GM06990 (cell line): ENCODE measurements at places on chromosomes 2 and 18.

- DNase-seq = no peak
Measured at GRCh38 chr2:120077896-120078295, 65.0 kb downstream of the EPB41L5 start.

- no peak for DNase-seq
Measured at GRCh38 chr2:52852006-52852405, 915.6 kb upstream of the CHAC2 start.

- DNase-seq = no peak
Measured at GRCh38 chr2:228387776-228388175, 206.3 kb upstream of the SPHKAP start.

GRCh38 chr2:140157816-140158215 is 1377.6 kb upstream of the NXPH2 start:
- no peak for DNase-seq

GRCh38 chr18:3885209-3885792 is 435.3 kb downstream of the TGIF1 start:
- DNase-seq = no peak

DNA sequence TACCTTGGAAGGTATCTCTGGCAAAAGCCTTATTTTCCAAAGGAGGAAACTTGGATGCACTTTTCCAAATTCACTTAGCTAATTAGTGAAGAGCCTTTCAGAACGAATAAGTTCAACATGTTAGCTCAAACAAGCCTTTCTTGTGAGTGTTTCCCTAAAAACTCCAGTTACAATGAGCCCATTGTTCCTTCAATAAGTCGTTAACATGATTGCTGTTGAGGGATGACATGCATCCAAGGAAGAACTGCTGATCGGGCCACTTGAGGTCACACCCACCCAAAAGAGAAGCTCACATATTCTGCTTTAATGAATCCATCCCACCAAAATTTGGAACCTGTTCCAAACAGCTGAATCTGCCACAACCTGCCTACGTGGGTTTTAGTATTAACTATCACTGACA is 48.1 kb upstream of the SLC35G4 start:
- DNase-seq = no peak

- no peak for DNase-seq
Measured at GRCh38 chr18:29779096-29779495, 1263.4 kb downstream of the DSC3 start.

GRCh38 chr2:59803586-59803985 is 749.9 kb downstream of the BCL11A start:
- DNase-seq = no peak

DNA sequence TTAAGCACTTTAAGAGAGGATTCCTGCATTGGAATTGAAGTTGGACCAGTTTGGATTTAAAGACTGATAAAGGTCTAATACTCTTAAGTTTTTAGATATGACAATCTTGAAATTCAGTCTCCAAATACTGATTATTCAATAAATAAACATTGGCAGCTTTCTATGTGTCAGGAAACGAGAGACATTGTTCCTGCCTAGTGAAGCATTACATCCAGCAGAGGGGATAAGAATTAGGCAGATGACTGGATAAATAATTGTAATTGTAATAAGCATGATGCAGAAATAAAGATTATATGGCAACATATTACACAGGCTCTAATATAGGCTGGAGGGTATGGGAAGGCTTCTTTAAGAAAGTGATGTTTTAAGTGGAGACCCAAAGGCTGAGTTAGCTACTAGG is 226.5 kb upstream of the MMADHC start:
- no peak for DNase-seq

DNA sequence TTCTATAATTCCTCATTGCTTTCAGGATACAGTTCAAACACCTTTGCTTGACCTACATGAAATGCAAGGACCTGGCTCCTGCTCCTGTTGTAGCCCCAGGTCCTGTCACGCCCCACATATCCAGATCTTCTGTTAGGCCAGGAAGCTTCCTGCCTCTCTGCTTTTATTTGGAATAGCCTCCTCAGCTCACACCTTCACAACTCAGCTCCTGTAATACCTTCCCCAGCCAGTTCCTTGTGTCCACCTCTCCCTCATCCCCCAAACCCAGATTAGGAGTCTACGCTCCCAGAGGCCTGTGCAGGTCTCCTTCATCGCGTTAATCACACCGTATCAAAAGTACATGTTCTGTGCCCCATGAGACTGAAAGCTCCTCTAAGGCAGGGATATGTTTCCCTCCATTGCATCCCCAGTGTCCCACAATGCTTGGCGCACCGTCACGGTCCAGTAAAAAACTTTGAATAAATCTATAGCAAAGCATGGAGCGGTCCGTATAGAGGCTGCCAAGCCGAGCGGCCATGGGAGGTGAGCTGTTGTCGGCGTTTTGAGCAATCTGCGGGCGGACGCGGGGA is 371 bp downstream of the MDH1B start:
- no peak for DNase-seq

- DNase-seq = no peak
Measured at GRCh38 chr2:60621688-60622429, 68.4 kb upstream of the BCL11A start.

- no peak for DNase-seq
Measured at GRCh38 chr2:36408198-36408703, 52.7 kb downstream of the CRIM1 start.

DNA sequence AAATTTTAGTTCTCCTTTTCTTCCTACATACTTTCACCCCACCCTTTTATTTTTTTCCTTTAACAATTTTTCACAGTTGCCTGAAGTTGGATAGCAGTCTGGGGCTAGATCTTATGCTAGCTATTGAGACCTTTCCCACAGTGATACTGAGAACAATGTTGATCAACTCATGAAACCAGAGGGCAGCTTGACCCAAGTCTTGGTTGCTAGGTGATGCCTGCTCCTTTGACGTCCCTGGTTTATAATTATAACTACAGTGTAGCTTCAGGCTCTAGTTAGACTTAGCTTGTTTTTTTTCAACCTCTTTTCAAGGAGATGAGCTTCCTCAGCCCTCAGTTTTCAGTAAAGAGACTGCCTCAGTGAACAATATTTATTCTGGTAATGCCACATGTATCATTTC is 648.5 kb downstream of the IRS1 start:
- DNase-seq = no peak

GRCh38 chr2:205673312-205673711 is 9.0 kb upstream of the NRP2 start:
- DNase-seq = no peak

DNA sequence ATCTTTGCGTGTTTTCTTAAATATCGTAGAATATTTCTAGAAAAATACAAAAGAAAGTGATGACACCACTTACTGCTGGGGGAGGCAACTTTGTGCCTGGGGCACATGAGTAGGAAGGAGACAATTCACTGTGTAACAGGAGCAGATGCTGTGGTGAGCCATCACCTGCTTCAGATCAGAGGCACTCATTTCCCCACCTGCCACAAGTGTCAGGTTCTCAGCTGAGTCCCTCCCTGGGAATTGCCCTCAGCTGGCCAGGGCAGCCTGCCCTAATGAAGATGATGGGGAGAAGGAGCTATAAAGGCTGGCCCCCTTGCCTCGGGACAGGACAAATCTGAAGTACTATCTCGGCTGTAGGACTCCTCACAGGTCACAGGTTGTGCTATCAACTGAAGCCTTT is 322.8 kb downstream of the STK39 start:
- no peak for DNase-seq

DNA sequence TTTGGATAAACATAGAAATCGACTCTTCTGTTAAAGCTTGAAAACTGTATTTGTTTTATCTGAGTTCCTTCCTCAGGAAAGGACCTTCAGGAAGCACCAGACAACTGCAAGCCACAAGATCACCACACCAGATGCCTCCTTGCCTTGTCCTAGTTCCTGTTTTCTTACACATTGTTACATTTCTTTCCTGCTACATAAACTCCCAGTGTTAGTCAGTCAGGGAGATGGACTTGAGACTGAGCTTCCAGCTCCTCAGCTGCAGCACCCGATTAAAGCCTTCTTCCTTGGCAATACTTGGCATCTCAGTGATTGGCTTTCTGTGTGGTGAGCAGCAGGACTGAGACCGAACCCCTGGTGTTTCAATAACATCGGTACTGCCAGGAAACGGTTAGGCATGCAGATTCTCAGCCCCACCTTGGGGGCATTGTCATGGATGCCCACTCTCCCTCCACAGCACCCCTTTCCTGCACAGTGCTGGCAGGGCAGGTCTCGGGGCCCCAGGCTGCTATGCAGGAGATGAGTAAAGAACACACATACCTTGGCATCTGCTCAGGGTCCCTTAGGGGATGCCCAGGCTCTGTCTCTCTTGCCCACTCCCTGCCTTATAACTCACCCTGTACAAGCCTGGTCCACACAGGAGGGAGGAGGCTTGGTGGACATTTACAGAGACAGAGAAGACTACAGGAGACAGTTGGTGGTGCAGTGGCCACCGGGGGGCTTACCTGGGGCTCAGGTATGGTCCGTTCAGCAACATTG is 32.6 kb downstream of the ANKMY1 start:
- no peak for DNase-seq

GRCh38 chr2:193072647-193073046 is 877.9 kb upstream of the TMEFF2 start:
- no peak for DNase-seq
